ENCODE measurements at places on chromosomes 1 and 21.

- peaks cover 9% of the 10 kb centered on the region for H3K27me3 ChIP-seq
- H3K27ac ChIP-seq: no peak overlapping the region
- H3K4me1 ChIP-seq: no peaks in the 10 kb centered on the region
- H3K36me3 ChIP-seq: no peaks in the 10 kb centered on the region
- DNase-seq: no peak
- H3K4me3 ChIP-seq: no peak overlapping the region
Observed at GRCh38 chr1:220882061-220882891, 3.0 kb downstream of the HLX start.

GRCh38 chr21:32772281-32773047, 909 bp upstream of the PAXBP1 start:
- DNase-seq: no peak
- H3K36me3 ChIP-seq: peaks cover 26% of the 10 kb centered on the region
- H3K4me1 ChIP-seq: peaks cover 3% of the 10 kb centered on the region

- no peak overlapping the region for H3K4me3 ChIP-seq
- no peak overlapping the region for H3K27ac ChIP-seq
- no peaks in the 10 kb centered on the region for H3K36me3 ChIP-seq
Observed at GRCh38 chr1:89286549-89287180, 14.0 kb upstream of the GBP5 start.

- H3K4me3 ChIP-seq: no peak overlapping the region
- no peaks in the 10 kb centered on the region for H3K27me3 ChIP-seq
- no peaks in the 10 kb centered on the region for H3K4me1 ChIP-seq
- no peaks in the 10 kb centered on the region for H3K36me3 ChIP-seq
Observed at GRCh38 chr1:219466766-219467165, 146.1 kb downstream of the ZC3H11B start.

DNA sequence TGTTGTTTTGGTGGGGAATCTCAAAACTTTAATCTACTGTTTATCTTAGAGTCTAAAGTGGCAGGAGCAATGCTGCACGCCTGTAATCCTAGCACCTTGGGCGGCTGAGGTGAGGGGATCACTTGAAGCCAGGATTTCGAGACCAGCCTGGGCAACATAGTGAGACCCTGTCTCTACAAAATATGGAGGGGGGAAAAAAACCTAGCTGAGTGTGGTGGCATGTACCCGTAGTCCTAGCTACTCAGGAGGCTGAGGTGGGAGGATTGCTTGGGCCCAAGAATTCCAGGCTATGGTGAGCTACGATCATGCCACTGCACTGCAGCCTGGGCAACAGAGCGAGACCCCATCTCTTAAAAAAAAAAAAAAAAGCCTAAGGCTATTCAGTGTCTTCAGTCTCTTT, 38.1 kb downstream of the POFUT2 start:
- no peaks in the 10 kb centered on the region for H3K36me3 ChIP-seq
- DNase-seq: no peak
- peaks cover 2% of the 10 kb centered on the region for H3K27me3 ChIP-seq
- no peak overlapping the region for H3K27ac ChIP-seq
- no peaks in the 10 kb centered on the region for H3K4me1 ChIP-seq

GRCh38 chr21:21971384-21971783, 973.2 kb downstream of the NCAM2 start:
- H3K27ac ChIP-seq: no peak overlapping the region
- no peak overlapping the region for H3K4me3 ChIP-seq
- H3K36me3 ChIP-seq: no peaks in the 10 kb centered on the region
- no peaks in the 10 kb centered on the region for H3K4me1 ChIP-seq

- DNase-seq: peak; percentile 57
- no peak overlapping the region for H3K4me3 ChIP-seq
- no peaks in the 10 kb centered on the region for H3K27me3 ChIP-seq
Observed at GRCh38 chr1:5720484-5720883, 271.7 kb downstream of the NPHP4 start.

DNA sequence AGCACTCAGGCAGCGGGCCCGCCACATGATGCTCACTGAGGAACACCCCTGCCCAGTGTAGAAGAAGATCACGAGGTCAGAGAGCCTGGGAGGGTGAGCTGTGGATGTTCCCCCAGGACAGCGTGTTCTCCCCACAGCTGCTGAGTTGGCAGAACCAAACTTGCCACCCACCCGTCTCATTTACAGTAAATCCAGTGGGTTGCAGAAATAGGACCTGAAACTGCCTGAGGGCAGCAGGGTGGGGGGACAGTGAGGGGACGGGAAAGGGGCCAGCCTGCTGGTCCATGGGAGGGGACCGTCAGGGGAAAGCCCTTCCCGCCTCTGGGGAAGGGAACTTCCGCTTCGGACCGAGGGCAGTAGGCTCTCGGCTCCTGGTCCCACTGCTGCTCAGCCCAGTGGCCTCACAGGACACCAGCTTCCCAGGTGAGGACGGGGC, at the start of gene C1QB:
TSS of gene C1QB (plus strand) at position 356 of the 436 bp plus-strand sequence. CDS start 6,227 bp downstream, outside the sequence.
- no peak within 1 kb of the TSS for H3K27ac ChIP-seq
- no peaks in the 10 kb centered on the region for H3K4me1 ChIP-seq
- peaks cover 19% of the 10 kb centered on the region for H3K27me3 ChIP-seq
- no peak for DNase-seq

GRCh38 chr1:52590266-52590665, 11.9 kb upstream of the GPX7 start:
- no peak for DNase-seq
- H3K27ac ChIP-seq: no peak overlapping the region
- no peaks in the 10 kb centered on the region for H3K36me3 ChIP-seq
- H3K4me1 ChIP-seq: no peaks in the 10 kb centered on the region
- no peak overlapping the region for H3K4me3 ChIP-seq
- H3K27me3 ChIP-seq: no peaks in the 10 kb centered on the region

DNA sequence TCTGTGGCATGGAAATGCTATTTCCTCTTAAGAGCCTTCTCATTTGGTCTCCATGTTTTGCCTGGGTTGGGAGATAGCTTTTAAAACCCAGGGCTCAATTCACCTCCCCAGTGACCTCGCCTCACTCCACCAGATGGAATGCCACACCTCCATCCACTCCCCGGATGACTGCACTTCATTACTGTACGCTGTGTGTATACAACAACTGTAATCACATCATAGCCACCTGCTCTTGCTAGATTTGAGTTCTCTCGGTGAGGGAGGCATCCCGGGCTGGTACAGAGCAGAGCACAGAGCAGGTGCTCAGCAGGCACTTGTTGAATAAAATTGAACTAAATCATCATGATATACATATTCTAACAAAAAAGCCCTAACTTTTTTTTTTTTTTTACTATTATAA, 26.0 kb downstream of the SDE2 start:
- no peaks in the 10 kb centered on the region for H3K27me3 ChIP-seq
- no peaks in the 10 kb centered on the region for H3K4me1 ChIP-seq
- H3K4me3 ChIP-seq: no peak overlapping the region
- no peak overlapping the region for H3K27ac ChIP-seq

DNA sequence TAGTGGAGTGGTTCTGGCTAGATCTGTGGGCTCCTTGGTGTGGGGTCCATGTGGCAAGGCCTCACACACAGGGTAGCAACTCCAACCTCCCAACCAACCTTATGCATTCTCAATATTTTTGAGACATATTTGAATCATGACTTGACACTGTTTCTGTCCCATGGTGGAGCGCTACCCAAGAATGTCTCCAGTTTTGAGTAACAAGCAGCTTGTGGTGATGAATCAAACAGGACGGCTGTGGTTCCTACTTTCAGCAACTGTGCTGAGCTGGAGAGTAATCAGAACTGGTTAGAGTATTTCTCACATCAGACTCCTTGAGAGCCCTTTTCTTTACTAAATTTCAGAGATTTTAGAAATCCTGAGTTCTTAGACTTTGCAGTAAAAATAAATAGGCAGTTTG, 3.1 kb downstream of the LCE3D start:
- no peaks in the 10 kb centered on the region for H3K36me3 ChIP-seq
- H3K27me3 ChIP-seq: no peaks in the 10 kb centered on the region
- H3K27ac ChIP-seq: no peak overlapping the region
- peaks cover 9% of the 10 kb centered on the region for H3K4me1 ChIP-seq
- DNase-seq: no peak
- H3K4me3 ChIP-seq: no peak overlapping the region

DNA sequence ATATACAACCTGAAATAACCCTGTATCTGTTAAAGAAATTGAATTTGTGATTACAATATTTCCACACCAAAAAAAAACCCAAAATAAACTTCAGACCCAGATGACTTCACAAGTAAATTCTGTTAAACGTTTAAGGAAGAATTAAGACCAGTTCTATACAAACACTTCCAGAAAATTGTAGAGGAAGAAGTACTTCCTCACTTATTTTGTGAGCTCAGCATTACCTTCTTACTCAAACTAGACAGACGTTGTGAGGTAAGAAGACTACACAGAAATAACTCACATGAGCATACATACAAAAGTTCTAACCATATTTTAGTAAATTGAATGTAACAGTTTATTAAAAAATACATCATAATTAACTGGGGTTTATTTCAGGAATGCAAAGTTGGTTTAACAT, 18.8 kb downstream of the RALGPS2 start:
- H3K27me3 ChIP-seq: no peaks in the 10 kb centered on the region
- H3K36me3 ChIP-seq: peaks cover 4% of the 10 kb centered on the region
- DNase-seq: no peak
- H3K27ac ChIP-seq: no peak overlapping the region
- peaks cover 7% of the 10 kb centered on the region for H3K4me1 ChIP-seq

- no peaks in the 10 kb centered on the region for H3K27me3 ChIP-seq
- H3K4me1 ChIP-seq: peaks cover 12% of the 10 kb centered on the region
Observed at GRCh38 chr1:51170342-51170741, 65.7 kb upstream of the RNF11 start.

- no peaks in the 10 kb centered on the region for H3K4me1 ChIP-seq
- DNase-seq: no peak
- H3K27ac ChIP-seq: no peak overlapping the region
- H3K36me3 ChIP-seq: no peaks in the 10 kb centered on the region
Observed at GRCh38 chr1:90044346-90044745, 49.4 kb downstream of the ZNF326 start.

DNA sequence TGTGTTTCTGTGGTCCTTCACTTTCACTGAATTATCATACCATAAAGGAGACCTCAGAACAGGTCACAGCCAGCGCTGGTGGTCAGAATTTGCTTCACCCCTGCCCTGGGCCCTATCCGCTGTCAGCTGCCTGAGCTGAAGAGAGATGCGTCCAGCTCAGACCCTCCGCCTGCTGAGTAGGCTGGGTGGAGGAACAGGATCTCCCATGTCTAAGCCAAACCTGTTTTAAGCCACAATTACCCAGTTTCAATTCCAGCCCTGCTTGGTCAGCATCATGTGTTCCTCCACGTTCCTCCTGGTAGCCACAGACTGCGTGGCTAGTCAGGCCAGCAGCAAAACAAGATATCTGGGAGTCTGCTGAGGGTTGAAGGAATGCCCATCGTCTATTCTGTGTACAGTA, 13.5 kb upstream of the BGLAP start:
- no peaks in the 10 kb centered on the region for H3K4me1 ChIP-seq
- DNase-seq: no peak
- H3K36me3 ChIP-seq: peaks cover 31% of the 10 kb centered on the region
- H3K27ac ChIP-seq: no peak overlapping the region

DNA sequence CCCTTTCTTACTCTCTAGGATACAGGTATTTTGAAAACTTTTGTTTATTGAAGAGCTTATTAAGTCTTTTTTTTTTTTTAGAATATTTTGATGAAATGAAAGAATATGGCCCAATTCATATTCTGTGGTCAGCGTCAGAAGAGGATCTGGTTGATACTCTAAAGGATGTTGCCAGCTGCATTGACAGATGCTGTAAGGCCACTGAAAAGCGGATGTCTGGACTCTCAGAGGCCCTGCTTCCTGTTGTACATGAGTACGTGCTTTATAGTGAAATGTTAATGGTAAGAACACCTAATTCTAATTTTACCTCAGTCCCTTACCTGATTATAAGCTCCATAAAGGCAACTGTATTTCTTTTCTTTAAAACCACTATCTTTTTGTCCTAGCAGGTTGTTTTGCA, 37.1 kb downstream of the SNX7 start:
- no peak for DNase-seq
- H3K4me3 ChIP-seq: no peak overlapping the region
- peaks cover 18% of the 10 kb centered on the region for H3K36me3 ChIP-seq

DNA sequence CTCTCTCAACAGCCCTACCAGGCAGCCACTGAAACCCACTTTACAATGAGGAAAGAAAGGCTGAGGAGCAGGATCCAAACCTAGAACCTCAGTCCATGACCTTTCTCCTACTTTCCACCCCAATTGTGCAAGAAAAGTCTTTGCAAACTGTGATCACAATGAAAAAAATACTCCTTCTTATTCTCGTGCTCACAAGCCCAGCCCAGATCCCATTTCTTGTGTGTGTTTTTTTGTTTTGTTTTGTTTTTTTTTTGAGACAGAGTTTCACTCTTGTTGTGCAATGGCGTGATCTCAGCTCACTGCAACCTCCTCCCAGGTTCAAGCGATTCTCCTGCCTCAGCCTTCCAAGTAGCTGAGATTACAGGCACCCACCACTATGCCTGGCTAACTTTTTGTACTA, 97.7 kb downstream of the CRYAA start:
- no peak overlapping the region for H3K27ac ChIP-seq
- DNase-seq: no peak
- no peaks in the 10 kb centered on the region for H3K4me1 ChIP-seq
- H3K4me3 ChIP-seq: no peak overlapping the region

- peak overlapping the region; percentile 91 for H3K27ac ChIP-seq
- peak; percentile 16 for DNase-seq
- H3K4me3 ChIP-seq: no peak overlapping the region
- H3K36me3 ChIP-seq: no peaks in the 10 kb centered on the region
- peaks cover 31% of the 10 kb centered on the region for H3K4me1 ChIP-seq
- no peaks in the 10 kb centered on the region for H3K27me3 ChIP-seq
Observed at GRCh38 chr1:17875882-17876280, 120.7 kb downstream of the ACTL8 start.

- no peaks in the 10 kb centered on the region for H3K4me1 ChIP-seq
- no peak overlapping the region for H3K27ac ChIP-seq
- DNase-seq: no peak
- no peaks in the 10 kb centered on the region for H3K36me3 ChIP-seq
- no peaks in the 10 kb centered on the region for H3K27me3 ChIP-seq
Observed at GRCh38 chr1:220811695-220812094, 25.0 kb downstream of the MTARC1 start.

GRCh38 chr1:147890177-147890790, 12.3 kb upstream of the GJA8 start:
- H3K4me1 ChIP-seq: peaks cover 4% of the 10 kb centered on the region
- no peak overlapping the region for H3K27ac ChIP-seq
- H3K36me3 ChIP-seq: no peaks in the 10 kb centered on the region
- DNase-seq: peak; percentile 75
- H3K4me3 ChIP-seq: no peak overlapping the region
- no peaks in the 10 kb centered on the region for H3K27me3 ChIP-seq

GRCh38 chr1:184187097-184187496, 135.6 kb downstream of the TSEN15 start:
- H3K4me1 ChIP-seq: no peaks in the 10 kb centered on the region
- H3K27ac ChIP-seq: no peak overlapping the region
- DNase-seq: no peak
- peaks cover 40% of the 10 kb centered on the region for H3K27me3 ChIP-seq
- no peaks in the 10 kb centered on the region for H3K36me3 ChIP-seq
- no peak overlapping the region for H3K4me3 ChIP-seq

All from RWPE2 (cell line).